ENCODE measurements at places on chromosomes 12 and 14.

DNA sequence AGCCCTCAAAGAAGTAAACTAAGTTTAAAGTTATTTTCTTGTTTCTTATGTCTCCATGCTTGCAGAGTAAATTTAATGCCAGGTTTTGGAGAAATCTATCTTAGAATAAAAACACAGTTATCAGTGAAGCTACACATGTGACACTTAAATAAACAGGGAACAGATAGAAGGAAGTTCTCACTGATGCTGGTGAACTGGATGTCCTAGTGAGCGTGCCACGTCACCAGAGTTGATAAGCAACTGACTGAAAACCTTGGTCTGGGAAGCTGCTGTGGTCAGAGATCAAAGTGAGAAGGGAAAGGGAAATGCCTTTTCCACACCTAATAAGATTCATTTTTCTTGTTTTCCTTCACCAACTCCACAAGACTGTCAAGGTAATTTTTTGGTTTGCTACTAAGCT lies 74.8 kb upstream of the PCED1B start:
- no peak for DNase-seq

DNA sequence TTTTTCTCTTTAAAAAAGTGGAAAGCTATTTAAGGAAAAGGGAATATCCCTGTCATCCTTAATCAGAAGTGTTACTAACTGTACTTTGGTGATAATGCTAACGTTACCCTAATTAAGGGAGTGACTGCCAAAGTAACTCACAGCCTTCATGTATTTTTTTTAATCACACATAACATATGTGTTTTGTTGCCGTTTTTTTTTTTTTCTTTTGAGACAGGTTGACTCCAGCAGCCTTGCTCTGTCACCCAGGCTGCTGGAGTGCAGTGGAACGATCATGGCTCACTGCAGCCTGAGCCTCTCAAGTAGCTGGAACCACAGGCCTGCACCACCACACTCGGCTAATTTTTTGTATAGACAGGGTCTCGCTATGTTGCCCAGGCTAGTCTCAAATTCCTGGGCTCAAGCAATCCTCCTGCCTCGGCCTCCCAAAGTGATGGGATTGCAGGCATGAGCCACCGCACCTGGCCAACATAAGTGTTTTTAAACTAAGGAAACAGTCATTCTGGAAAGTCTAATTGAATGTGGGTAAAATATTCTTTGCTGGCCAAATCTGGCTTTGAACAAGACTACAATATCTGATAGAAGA lies 56.5 kb downstream of the HECTD4 start:
- no peak for DNase-seq

DNA sequence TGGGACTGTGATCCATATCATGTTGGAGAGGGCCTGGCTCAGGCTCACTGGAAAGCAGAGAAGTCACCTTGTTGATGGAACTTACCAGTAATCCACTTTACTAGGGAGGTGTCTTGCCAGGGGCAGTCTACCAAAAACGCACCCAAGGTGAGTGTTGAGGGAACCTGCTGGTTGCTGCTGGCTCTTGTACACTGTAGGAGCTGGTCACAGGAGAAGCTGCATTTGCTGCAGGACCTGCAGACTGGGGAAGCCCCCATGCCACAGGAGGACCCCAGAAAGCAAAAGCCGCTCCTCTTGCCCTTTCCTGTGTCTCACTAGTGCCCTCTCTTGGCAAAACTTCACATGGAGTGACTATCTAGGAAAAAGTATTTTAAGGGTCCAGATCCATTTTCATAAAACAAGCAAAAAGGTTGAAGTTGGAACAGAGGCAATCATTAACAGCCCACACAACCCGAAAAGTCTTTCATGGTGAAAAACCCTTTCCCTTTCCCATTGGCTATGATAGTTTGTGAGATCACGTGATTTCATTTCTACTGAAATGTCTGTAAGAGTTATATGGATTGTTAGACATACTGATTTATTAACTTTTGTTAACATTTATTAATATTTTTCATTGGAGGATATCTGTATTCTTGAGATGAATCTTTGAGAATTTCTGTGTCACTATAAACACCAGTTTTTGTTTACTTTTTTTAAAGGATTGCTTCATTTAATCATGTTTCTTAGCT lies 59.2 kb downstream of the RASSF8 start:
- peak; percentile 2 for DNase-seq

- DNase-seq = no peak
Measured at GRCh38 chr14:104096751-104097700, 11.5 kb downstream of the ASPG start.

GRCh38 chr12:80299219-80299618 lies 144.8 kb upstream of the PTPRQ start:
- no peak for DNase-seq
